ENCODE measurements at places on chromosomes 1 and 21.

DNA sequence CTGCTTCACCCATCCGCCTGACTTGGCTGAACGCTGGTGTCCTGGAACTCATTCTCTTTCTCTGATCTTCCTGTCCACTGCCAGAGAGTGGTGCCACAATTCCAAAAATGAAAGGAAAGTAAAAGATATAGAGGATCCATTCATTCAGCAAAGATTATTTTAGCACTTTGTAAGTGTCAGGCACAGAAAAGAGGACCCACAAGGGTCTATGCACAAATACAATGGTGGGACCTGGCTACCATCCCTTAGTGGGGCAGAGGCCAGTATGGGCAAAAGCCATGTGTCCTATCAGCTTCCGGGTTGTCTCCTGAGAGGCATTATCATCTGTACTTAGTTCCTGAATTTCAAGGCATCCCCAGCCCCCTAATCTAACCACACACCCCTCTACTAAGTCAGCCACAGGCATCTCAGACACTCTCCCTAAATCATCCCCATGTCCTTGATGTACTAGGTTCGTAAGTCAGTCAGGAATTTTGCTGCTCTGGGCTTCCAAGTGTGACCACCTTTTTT lies 19.0 kb downstream of the SSR2 start:
- DNase-seq: no peak

DNA sequence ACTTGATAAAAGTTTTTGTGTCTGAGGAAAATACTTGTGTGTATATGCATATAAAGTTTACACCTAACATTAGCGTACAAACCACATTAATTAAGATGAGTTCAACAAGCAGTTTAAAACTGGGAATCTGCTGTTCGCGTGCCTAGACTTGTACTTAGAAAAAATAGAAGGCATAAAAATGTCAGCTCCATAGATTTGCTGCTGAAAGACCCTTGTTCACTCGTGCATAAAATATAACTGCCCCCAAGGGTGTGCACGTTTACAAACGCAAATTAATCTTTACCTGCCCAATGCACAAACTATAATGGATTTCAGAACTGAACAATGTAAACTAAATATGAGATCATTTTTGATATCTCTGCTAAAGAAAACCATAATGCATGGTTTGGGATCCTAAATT lies 392.3 kb upstream of the ADGRL2 start:
- DNase-seq: no peak

- peak; percentile 6 for DNase-seq
Measured at GRCh38 chr1:41954533-41954944, 35.8 kb upstream of the HIVEP3 start.

DNA sequence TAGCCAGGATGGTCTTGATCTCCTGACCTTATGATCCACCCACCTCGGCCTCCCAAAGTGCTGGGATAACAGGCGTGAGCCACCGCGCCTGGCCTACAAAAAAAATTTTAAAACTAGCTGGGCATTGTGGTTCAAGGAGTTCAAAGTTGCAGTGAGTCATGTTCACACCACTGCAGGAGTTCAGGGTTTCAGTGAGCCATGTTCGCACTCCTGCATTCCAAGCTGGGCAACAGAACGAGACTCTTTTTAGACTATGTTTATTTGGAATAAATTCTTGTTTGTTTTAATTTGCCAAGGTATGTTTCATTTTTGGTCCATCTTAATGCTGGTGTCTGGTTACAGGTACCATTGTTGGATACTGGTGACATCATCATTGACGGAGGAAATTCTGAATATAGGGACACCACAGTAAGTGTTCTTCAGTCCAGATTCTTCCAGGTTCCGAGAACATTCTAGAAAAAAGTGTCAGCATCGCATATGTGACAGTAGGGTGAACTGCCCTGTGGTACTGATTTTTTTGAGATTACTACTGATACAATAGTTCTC lies 3.9 kb downstream of the PGD start:
- DNase-seq: no peak

GRCh38 chr1:6012529-6013318 lies 20.5 kb upstream of the NPHP4 start:
- DNase-seq: no peak

DNA sequence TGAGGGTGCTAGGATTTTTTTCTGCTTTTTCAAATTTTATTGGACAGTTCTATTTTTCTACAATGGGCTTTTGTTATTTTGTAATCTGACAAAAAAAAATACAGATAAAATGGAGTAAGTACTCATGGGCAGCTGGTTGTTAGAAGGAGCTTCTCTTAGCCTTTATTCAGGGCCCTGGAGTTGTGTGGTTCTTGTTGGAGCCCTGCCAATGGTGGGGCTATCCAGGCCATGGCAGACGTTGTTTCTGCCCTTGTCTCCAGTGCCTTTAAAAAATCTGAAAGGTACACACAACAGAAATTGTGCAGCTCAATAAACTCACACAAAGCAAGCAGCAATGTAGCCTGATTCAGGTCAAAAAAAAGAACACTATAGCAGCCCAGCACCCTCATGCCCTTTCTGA lies 153.5 kb upstream of the GALNT2 start:
- no peak for DNase-seq

- DNase-seq: peak; percentile 99
Measured at GRCh38 chr1:209884665-209885117, 53.3 kb upstream of the SYT14 start.

DNA sequence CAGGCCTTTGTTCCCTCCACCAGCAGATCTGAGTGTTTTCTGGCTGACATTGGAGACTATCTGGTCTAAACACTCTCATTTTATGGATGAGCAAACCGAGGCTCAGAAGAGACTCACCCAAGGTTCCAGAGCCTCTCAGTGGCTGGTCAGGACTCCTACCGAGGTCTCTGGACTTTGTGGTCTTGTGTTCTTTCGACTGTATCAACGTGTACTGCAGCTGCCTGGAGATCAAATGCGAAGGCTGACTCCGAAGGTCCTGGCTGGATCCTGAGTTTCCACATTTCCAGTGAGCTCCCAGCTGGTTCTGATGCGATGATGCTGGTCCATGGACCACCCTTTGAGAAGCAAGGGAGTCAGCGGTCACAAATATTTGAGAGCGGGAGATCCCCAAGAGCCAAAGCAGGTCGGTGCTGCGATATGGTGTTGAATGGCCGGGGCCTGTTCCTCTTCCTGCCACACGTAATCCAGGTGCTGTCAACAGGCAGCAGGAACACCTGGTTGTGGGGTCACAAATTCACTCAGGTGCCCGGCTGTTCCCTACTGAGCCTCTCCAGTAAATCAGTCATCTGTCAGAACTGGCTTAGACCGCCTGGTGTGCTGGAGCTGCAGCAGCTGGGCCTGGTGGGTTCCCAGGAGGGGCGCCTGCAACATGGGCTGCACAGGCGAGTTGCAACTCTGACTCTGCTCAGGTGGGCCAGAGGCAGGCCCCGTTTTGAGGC lies 94.8 kb upstream of the USP24 start:
- DNase-seq: no peak

GRCh38 chr1:193569096-193569982 lies 382.9 kb upstream of the B3GALT2 start:
- DNase-seq: peak; percentile 77

GRCh38 chr21:38228115-38228514 lies 28.7 kb upstream of the KCNJ15 start:
- no peak for DNase-seq

- no peak for DNase-seq
Measured at GRCh38 chr1:45354838-45355237, 14.6 kb upstream of the MUTYH start.

- DNase-seq: no peak
Measured at GRCh38 chr1:42873670-42874069, 27.3 kb downstream of the ZNF691 start.

GRCh38 chr1:169307176-169307575 lies 60.4 kb downstream of the NME7 start:
- no peak for DNase-seq

DNA sequence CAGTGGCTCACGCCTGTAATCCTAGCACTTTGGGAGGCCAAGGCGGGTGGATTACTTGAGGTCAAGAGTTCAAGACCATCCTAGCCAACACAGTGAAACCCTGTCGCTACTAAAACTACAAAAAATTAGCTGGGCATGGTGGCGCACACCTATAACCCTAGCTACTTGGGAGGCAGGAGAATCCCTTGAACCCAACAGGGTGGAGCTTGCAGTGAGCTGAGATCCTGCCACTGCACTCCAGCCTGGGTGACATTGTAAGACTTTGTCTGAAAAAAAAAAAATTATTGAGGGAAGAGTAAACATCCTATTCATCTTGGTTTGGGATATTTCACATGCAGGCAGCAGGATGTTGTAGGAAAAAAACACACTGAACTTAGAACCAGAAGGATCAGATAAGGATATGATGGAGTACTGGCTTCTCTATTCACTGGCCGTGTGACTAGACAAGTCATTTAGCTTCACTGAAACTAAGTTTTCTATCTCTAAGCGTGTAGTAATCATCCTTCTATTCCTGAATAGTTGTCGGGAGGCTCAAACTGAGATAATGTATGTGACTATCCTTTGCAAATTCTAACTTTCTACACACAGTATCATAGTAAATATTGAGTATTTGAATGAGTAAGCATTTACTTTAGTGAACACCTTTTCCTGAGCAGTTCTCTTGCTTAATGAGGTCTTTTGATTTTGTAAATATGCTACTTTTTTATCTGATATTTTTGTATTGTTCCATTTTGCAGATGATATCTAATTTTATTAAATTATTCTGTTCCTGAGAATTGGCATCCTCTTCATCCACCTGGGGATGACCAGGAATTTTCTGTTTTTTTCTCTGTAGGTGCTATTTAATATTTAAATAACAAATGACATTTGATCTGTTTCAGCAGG lies 18.2 kb downstream of the CAP1 start:
- no peak for DNase-seq

DNA sequence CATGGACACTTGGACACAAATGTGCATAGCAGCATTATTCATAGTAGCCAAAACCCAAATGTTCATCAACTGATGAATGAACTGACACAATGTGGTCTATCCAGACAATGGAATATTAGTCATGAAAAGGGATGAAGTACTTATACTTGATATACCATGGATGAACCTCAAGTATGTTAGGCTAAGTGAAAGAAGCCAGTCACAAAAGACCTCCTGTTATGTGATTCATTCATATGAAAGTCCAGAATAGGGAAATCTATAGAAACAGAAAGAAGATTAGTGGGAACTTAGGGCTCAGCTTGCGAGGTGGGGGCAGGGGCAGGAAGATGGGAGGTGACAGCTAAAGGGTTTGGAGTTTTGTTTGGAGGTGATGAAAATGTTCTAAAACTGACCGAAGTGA lies 7.4 kb downstream of the KCNE1 start:
- DNase-seq: no peak

- DNase-seq: no peak
Measured at GRCh38 chr1:65344171-65344814, 35.0 kb downstream of the DNAJC6 start.

- peak; percentile 61 for DNase-seq
Measured at GRCh38 chr1:94727846-94728715, 92.1 kb upstream of the SLC44A3 start.

GRCh38 chr21:45630876-45631275 lies 12.6 kb upstream of the PCBP3 start:
- no peak for DNase-seq

- no peak for DNase-seq
Measured at GRCh38 chr1:17984583-17984982, 123.0 kb upstream of the IGSF21 start.

- no peak for DNase-seq
Measured at GRCh38 chr1:29200906-29201594, 19.4 kb upstream of the SRSF4 start.

DNA sequence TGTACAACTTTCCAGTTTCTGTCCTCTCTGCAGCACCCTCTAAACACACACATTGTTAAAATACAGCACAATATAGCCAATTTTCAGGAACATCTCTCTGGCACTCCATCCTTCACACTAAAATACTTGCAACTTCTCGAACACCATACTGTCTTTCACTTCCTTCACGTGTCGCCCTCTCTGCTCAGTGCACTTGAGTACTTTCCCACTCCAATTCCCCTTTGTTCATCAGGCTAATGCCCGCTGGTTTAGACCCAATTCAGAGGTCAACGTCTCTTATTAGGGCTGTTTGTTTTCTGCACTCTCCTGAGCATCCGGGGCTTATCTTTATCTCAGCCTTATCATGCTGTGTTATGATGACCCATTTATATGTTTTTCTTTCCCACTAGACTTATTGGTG lies 238.2 kb upstream of the SGIP1 start:
- DNase-seq: no peak

DNA sequence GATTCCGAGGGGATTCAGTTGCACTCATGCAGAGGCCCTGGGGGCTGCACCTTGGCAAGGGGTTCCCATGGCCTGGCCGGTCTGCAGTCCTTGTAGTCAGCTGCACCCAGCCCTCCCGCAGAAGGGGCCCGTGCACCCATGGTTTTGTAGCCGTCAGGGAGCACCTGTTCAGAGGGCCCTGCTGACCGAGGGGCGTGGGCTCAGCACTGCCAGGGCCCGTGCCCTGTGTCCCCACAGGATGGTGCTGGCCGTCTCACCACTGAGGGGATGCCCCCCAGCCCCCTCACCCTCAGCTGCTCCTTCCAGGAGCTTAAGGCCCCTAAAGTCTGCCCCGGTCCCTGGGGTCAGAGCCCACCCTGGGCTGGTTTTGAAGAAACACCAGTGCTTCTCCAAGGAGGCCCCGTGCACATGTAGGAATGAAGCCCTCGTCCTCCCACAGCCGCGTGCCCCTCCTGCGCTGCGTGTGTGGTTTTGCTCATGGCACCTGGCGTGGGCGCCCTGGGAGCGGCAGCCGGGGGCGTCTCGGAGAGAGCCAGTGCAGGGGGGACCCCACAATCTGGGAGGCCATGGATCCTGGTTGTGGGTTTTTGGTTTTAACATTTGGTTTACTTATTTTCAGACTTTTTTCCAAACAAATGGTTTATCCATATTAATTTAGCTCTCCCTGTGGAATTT lies 40.1 kb downstream of the PRKCZ start:
- no peak for DNase-seq
